ENCODE measurements at places on chromosomes 2 and 18. TPM values are rescaled to one million over a fixed set of nuclear protein-coding genes. Genes with fewer than 3 reads are reported as not detected.

The REG3A gene
- polyA plus RNA-seq, result not detected

The POTEC gene
- polyA plus RNA-seq, result not detected

- no peak for DNase-seq
Observed at GRCh38 chr2:200447139-200447855, 62.6 kb downstream of the KCTD18 start.

DNA sequence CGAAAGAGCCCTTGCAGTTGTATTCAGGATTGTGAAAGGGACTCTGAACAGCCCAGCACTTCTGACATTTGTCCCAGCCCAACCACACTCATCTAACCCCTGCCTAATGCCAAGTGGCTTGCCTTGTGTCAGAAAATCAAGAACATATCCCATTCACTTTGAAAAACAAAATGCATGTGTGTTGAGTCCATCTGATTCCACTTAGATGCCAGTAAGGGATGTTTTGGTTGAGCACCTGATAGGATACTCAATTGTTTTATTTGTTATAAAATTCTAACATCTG lies 776.8 kb downstream of the BCL11A start:
- DNase-seq, result no peak

The BCL2 gene
- 23.5 TPM for polyA plus RNA-seq

DNA sequence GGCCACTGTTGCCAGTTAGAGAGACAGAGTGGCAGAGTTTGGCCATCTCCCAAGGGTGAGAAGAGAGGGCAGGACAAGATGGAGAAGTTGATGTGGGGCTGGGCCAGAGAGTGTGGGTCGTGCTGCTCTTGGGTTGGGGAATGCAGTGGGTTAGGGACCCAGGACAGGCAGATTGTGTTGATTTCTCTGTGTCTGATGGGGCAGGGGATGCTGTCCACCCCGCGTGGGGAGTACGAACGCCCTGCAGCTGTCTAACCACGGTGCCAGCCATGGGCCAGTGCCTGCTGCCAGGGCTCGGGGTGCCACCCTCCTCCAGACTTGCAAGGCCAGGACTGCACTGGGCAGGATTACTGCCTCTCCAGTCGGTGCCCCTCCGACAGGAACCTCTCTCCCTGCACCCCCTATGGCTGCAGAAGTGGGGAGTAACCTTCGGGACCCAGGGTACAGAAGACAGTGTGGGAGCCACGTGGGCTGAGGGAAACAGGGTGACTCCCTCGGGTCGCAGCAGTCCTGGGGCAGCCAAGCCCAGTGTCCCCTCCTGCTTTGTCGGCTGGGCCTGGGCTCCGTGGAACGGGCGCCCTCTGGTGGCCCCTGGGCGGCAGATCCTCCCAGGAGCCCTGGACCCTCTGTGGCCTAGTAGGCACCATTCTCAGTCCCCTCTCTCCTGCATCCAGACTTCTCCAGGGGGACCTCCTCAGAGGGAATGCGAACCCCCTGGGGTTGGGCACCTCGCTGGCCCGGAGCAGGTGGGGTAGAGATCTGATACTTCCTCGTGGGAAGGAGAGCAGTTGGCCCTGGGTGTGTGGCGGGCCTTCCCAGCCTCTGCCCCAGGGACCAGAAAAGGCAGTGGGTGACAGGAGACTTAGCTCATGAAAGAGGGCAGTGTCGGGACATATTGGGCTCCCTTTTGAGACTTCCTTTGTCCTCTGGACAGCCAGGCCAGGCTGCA lies 2.7 kb downstream of the GPC1 start:
- no peak for DNase-seq

GRCh38 chr2:64975232-64975821 lies 13.9 kb upstream of the SLC1A4 start:
- DNase-seq, result no peak

DNA sequence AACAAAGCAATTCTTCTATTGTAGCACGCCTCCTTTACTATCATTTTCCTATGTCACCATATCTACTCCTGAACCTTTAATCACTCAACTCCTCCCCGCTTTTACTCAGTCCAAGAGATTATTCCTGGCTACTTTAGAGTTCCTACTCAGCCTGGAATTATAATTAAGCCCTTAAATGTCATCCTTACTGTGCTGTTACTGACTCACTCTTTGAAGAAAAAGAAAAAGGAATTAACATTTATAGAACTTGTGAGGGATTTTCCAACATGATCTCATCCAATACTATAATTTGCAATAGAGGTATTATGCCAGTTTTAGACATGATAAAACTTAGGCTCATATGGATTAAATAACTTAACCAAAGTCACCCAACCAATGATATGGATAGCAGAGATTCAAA lies 61.7 kb downstream of the CCDC88A start:
- DNase-seq, result no peak

DNA sequence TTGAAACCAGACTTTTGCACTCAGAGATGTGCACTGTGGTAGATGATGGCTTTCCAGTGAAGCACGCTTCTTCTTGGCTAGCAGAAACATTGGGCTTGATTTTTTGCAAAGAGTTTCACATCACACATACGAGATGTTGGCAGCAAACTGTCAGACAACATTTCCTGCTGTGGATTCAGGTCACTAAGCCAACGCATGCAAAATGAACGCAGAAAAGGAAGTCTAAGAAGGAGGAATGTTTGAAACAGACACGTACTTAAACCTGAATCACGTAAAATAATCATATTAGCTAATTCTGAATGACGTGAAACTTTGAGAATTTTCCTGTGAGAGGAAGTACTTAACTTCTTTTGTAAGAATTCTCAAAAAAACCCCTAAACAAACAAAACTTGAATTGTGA lies 88.1 kb downstream of the EPB41L3 start:
- DNase-seq, result no peak

DNA sequence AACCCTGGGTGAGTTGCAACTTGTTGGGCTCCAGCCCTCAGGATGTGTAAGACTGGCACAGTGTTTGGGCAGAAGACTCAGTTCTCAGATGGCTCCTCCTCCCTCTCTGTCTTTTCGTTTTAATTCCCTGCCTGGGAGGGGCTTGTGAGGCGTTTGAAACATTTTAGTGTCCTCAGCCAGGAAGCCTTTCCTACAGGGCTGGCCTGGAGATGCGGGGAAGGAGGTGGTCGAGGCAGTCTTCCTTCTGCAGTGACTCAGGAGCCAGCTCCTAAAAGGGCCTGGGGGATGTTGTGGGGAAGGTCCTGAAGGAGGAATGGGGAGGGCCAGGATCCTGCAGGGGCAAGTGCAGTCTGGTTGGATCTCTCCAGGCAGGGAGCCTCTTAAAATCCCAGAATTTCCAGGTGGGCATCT lies 22.1 kb upstream of the IGFBP5 start:
- DNase-seq, result no peak

GRCh38 chr18:79476918-79477571 lies 81.3 kb downstream of the NFATC1 start:
- no peak for DNase-seq

DNA sequence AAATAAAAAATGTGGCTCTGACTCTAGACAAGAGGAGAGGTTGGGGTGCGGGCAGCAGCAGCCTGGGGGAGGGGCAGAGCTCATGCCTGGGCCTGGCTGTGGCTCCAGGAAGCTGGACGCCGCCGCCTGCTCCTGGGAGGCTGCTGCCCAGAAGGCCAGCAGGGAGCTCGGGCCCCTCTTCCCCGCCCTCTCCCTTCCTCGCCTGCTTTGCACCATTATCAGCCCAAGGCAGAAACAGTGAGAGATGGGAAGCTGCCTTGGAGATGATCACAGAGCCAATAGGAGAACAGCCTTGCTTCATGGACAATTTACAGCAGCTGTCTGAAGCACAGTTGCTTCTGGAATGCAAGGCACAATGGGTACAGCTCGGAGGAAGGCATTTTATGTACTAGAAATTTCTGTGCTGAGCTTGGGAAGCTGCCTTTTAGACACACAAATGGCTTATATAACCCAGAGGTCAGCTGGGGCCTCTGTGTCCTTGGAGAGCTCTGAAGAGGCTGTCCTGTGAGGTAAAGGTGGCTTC lies 55.3 kb upstream of the AFF3 start:
- DNase-seq, result no peak

The MOGAT1 gene
- not detected for polyA plus RNA-seq

- no peak for DNase-seq
Observed at GRCh38 chr2:66702301-66702700, 267.4 kb downstream of the MEIS1 start.

The TANK gene
- 60.3 TPM for polyA plus RNA-seq

- DNase-seq, result no peak
Observed at GRCh38 chr2:172179045-172179701, 76.5 kb upstream of the DLX2 start.

- no peak for DNase-seq
Observed at GRCh38 chr2:85838181-85838580, 50.6 kb downstream of the ST3GAL5 start.

DNA sequence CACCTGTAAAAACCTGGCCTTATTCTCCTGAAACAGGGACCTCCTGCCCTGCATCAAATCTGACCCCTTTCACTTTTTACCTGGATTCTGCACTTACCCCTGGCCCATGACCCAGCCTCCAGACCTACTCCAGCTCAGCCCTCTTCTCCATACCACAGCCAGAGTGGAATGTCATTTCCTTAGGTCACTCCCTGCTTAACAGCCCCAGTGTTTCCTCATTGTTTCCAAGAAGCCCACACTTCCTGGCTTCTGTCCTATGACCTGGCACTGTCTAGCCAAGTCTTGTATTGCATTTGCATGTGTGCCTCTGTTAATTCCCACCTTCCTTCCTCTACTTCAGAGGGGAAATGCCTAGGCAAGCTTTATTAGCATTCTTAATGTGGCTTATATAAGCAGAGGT lies 51.4 kb upstream of the TRIB2 start:
- no peak for DNase-seq

The MTHFD2 gene
- polyA plus RNA-seq, result 26.9 TPM

- DNase-seq, result no peak
Observed at GRCh38 chr18:32618546-32618945, 147.9 kb upstream of the GAREM1 start.

DNA sequence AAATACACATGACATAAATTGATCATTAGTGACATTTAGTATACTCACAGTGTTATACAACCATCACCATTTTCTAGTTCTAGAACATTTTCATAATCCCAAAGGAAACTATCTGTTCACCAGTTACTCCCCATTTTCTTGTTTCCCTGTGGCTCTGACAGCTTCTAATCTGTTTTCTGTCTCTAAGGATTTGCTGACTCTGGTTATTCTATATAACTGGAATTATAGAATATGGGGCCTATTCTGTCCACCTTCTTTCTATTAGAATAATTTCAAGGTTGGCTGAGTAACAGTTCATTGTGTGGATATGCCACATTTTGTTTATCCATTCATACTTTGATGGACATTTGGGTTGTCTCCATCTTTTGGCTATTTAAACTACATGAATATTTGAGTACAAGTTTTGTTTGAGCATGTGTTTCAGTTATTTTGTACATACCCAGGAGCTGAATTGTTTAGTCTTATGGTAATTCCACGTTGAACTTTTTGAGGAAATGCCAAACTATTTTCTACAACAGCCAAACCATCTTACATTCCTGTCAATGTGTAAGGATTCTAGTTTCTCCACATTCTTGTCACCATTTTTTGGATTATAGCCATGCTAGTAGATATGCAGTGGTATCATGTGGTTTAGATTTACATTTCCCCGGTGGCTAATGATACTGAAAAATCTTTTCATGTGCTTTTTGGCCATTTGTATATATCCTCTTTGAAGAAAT lies 20.5 kb downstream of the KIAA1328 start:
- no peak for DNase-seq

The SNTG2 gene
- 3.2 TPM for polyA plus RNA-seq

DNA sequence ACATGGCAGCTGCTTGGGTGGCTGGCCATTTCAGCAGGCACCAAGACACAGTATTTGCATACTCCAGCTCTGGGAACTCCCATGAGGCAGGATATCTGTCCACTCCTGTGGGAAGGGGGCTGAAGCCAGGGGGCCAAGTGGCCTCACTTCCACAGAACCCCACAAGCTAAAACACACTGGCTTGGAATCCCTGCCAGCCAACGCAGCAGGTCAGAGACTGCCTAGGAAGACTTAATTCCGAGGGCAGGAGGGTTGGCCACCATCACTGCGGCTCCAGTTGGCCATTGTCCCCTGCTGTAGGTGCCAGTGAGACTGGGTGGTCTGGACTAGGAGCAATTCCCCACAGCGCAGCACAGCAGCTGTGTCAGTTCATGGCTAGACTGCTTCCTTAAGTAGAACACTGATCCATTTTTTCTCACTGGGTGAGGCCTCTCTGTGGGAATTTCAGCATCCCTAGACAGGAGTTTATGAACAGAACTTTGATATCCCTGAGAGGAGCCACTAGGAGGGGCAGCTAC lies 52.0 kb downstream of the SPAG16 start:
- DNase-seq, result no peak

The PCARE gene
- 0.35 TPM for polyA plus RNA-seq

The MEIS1 gene
- polyA plus RNA-seq, result 122 TPM

DNA sequence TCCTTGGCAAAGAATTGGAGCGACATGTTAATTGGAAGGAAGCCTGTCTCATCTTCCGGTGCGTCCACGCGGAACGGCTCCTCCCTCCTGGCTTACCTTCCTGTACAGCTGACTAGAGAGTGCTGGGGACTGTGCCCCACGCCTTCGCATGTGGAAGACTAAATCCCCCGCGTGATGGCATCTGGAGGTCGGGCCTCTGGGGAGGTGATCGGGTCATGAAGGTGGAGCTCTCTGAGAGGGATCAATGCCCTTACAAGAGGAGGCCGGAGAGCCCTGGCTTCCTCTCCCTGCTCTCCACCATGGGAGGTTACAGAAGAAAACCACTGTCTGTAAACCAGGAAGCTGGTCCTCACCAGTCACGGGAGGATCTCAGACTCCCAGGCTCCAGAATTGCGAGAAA lies 104.1 kb upstream of the OTOS start:
- DNase-seq, result no peak

The ACVR2A gene
- polyA plus RNA-seq, result 27.0 TPM

The TNS1 gene
- polyA plus RNA-seq, result 55.2 TPM

The TUBA3E gene
- not detected for polyA plus RNA-seq

DNA sequence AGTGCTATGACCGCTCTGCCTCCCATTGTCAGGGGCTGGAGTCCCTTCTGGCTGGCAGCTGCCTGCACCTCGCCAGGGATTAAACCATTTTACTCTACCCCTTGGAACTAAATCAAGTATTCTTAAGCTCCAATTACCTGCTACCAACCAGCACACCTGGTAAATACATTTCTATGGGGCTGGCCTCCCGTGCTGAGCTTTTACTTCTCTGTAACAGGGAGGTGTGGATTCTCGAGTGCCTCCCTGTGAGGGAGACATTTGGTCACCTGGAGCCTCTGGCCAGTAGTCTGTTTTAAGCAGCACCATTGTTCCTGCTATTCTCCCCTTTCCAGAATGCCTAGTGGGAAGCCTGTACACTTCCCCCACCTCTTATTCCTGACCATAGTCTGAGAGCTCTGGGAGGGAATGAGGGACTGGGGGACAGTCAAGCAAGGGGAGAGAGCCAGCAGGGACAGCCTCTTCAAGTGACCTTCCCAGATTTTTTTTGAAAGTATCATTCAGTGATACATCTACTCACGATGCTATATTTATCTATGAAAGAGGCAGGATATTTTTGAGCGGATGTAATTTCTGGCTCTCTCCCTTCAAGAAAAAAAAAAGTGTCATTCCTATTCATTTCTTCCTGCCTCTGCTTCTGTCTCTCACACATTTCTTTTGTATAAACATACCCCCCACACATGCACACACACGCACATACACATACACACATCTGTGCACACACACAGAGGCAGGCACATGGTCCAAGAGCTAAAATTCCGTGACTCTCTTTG lies 112.8 kb downstream of the CAPN13 start:
- DNase-seq, result no peak

Measured in right renal cortex interstitium (tissue), 3 donors.